ENCODE measurements at places on chromosomes 7 and 10.
A peak's percentile ranks its signal among the peaks of the same experiment; 100 is the strongest.

- DNase-seq, result no peak
Measured at GRCh38 chr10:43817368-43817767, 168.7 kb upstream of the ZNF32 start.

- no peak for DNase-seq
Measured at GRCh38 chr10:128318366-128318765, 192.1 kb upstream of the MKI67 start.

- peak; percentile 83 for DNase-seq
Measured at GRCh38 chr7:17123020-17123419, 175.4 kb upstream of the AHR start.

DNA sequence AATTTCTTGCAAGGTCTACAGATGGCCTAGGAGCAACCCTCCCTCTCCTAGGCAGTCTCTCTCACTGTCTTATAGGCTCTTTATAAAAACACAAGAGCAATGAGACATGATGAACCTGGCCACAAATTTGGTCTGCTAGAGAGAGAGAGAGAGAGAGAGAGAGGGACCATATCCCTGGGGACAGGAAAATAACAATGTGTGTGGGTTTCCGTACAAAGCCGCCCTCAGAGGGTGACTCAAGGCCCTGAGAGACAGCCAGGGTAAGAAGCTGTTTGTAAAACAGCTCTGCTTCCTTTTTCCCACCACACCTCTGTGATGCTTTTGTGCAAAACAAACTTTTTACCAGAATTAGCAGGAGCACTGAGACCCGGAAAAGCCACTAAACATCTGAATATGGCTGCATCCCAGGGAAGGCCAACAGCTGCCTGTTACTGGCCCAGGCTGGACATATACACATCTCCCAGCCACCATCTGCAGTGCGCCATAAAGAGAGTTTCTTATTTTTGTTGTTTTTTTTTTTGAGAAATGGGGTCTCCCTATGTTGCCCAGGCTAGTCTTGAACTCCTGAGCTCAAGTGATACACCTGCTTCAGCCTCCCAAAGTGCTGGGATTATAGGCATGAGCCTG is 18.4 kb downstream of the GIMAP5 start:
- DNase-seq, result no peak

DNA sequence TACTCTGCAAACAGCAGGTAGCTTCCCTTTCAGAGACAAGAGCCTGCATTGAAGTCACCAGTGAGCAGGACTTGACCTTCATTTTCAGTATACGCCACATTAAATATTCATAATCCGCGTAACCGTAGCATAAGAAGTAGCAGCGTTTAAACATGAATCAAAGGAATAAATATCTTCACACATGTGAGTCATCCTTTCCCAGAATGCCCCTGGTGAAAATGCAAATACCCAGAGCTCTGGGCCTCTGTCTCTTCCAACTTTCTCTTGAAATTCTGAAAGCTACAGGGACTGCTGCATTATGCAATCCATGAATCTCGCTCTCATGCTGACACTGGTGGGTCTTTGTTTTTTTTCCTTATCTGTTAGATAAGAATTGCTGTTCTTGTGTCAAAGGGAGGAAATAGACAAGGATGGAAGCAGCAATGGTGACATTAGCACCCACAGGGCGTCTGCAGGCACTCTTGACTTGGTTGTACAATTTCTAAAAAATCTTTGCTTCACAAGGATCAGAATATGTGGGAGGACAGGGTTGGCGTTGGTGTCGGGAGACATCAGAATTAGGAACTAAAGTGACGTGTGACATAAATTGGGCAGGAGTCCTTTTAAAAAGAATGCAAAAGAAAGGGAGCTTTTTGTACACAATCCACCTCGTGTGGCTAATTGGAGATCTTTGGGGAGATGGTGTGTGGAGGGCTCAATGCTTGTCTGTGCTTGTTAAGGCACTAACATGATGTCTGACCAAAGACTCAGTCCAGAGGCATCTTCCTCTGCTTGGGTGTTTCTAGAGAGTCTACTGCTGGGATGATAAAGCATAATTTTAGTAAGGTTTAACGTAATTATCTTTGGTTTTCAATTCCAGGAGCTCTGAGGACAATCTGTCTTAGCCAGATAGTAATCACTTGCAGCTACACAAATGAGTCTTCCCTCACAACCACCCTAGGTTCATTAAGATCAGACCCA is 390.3 kb downstream of the KCNMA1 start:
- no peak for DNase-seq

GRCh38 chr10:28151636-28152035 is 151.2 kb downstream of the MPP7 start:
- no peak for DNase-seq

Measured in AG09319 (cell line).